ENCODE measurements at places on chromosomes 1 and 21.

DNA sequence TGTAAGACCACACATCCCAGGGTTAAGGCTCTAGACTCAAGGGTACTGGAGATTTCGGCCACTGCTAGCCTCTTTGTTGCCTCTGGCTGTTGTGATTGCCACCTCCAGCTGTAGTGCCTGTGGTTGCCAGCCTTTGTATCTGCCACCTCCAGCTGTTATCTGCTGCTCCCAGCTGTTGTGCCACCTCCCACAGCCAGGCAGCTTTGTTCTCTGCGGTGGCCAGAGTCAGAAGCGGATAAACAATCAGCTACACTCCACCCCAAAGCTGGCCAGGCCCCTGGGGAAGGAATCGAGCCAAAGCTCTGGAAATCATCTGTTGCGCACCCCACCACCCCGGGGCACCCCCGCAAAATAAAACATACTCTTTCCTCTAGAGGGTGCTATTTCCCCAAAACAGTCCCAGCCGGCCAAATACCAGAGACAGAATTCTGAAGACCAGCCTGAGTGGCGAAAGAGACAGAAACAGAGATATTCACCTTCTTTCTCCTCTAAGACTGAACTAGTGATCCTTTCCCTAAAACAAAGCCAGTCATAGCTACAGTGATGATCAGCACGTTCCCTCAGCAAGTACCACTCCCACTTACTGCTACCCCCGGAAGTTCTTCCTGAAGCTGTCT lies 14.8 kb upstream of the PIGM start:
- peak; percentile 54 for DNase-seq

DNA sequence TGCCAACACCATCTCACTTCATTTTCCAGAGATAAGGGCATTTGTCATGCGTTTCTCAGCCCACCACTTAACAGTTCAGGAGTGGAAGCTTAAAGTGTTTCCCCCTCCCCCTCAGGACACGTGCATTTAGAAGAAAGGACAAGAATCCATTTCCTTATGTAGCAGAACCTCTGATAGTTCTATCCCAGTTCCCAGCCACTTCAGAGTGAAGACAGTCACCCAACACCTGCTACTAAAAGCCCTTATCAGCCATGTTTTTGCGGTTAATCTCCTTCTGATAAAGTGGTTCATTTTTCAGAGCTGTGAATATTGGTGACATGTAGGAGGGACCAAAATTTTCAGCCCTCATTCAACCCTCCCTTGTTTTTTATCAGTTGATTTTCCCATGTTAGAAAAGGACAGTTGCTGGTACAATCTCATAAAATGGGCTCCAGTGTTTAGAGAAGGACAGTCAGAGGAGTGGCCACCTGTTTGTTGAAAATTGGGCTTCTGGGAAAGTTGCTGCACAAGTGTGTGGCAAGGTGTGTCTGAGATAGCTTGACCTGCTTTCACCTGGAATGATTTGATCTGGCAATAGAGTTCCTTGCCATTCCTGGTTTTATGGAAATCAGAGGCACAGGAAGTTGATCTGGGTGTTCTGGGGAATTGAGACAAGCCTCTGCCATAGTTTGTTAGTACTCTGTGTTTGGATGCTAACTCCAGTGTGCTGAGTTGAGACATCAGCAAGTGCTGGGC lies 114.0 kb downstream of the PPP1R12B start:
- DNase-seq = no peak

GRCh38 chr1:72371259-72372035 lies 89.1 kb upstream of the NEGR1 start:
- no peak for DNase-seq

DNA sequence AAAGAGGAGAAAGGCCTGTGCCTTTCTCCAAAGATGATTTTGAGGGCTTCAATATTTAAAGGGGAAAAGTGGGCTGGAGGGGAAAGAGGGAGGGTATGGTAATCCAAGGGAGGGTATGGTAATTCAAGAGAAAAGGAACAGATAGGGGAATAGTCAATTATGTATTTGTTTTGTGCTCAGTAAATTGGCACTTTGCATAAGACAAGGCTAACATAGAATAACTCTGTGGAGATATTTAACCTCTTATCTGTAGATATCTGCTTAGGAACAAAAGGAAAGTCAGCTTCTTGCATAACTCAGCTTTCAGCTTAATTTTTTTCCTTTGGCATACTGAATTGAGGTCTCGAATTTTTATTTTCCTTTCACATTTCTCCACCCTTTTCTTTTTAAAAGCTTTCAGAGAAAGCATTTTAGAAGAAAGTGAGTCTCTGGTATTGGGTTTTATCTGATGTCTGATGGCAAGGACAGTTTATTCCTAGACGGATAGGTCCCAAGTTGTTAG lies 119.9 kb upstream of the F3 start:
- no peak for DNase-seq

- peak; percentile 72 for DNase-seq
Measured at GRCh38 chr1:101309334-101310311, 72.8 kb downstream of the S1PR1 start.

DNA sequence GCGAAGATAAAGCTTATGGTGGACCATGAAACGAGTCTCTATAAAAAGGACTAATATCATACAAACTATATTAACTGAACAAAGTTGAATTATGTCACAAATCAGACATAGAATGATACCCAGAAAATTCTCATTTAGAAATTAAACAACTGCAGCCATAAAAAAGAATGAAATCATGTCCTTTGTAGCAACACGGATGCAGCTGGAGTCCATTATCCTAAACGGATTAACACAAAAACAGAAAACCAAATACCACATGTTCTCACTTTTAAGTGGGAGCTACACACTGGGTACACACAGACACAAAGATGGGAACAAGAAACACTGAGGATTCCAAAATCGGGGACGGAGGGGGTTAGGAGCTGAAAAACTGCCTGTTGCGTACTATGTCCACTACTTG lies 11.5 kb downstream of the COP1 start:
- no peak for DNase-seq

DNA sequence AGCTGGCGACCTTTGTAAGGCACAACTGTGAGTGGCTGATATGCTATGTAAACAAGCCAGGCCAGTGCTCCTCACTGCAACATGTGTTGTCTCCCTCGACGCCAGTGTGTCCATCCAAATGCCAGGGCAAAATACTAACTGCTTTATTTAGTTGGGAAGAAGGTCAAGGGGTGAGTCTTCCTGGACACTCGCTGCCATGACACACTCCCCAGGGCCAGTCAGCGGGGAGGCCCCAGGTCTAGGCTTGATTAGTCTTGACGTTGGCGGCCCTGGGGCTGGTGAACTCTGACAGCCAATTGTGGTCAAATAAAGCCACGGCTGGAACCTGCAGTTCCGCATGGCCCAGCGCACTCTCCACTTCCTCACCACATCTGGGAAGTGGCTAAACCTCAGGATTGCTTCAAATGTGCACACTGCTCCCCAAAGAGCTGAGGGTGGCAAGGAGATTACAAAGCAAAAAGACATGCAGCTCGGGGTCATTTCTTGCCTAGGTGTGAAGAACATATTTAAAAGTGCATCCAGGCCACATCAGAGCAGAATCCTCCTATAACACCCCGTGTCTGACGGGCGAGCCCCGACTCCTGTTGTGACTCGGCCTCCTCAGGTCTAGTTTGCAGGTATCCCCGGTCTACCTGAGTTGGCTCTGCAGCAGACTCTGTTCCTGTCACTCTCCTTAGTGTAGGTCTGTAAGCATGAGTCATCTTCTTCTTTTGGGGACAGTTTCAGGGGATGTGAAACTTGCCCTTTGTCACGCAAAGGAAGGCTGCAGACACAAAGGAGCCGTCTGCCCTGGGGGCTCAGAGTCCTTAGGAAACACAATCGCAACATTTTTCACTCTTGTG lies 183.5 kb downstream of the RUNX1 start:
- DNase-seq = peak; percentile 54

DNA sequence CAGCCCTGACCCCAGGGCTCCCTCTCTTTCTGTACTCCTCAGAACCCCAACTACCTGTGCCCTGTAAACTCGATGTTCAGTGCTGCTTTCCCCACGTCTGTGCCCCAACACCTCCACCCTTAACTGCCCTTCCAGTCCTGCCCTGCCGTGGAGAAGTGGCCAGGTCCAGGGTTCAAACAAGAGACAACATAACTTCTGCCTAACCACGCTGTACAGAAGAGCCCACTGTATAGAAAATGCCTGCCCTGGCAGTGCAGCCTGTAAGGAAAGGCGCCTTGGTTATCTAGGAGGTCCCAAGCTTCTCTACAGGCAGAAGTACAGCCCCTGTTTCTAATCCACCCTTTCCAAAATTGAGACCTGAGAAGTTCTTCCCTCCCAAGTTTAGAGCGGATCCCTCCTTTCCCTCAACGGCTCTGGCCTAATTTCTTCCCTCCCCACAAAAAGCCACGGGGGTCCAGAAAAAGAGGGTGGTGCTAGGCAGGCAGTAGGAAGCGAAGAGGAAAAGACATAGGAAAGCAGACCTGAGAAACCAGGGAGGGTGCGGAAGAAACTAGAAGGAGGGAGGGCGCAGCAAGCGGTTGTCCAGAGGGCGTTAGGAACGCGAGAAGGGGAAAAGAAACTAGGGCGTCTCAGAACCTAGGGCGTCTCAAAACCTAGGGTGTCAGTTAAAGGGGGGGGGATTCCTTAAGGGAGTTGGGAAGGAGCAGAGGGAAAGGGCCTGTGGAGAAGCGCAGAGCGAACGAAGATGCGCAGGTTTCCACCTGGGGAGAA lies 3.2 kb downstream of the DMRTA2 start:
- DNase-seq = no peak
